ENCODE measurements at places on chromosomes 5 and 9.

- DNase-seq: no peak
Observed at GRCh38 chr5:11251247-11251646, 490.2 kb upstream of the DAP start.

- DNase-seq: no peak
Observed at GRCh38 chr5:72021651-72022357, 85.5 kb upstream of the MAP1B start.

GRCh38 chr5:82834151-82834550, 243.0 kb downstream of the TMEM167A start:
- DNase-seq: no peak

DNA sequence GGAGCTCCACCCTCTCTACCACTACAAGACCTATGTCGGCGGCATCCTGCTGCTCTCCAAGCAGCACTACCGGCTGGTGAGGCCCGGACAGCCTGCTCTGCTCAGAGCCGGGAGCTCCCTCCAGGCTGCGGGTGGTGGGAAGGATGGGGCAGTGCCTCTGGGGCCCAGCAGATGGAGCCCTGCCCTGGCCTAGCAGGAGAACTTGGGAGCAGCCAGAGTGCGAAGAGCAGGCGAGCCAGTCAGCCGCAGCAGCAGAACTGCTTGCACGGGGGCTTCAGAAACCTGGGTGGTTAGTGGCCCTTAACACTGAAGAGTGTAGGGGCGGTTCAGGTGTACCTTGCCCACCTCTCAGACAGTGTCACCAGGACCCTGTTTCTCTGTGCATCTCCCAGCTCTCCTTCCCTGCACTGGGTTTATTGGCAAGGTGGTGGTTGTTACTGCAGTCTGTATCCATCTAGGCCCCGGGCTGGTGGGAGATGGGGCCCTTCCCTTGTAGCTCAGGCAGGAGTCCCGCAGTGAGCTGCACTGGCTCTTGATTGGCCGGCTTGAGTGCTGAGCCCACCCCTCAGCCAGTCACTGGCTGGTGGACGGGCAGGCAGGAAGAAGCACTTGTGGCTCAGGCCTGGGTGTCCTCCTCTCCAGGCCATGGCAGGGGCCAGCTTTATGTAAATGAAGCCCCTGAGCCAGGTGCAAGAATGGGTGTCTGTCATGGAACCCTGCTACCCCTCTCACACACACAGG, 7.7 kb downstream of the B4GALT7 start:
- peak; percentile 41 for DNase-seq

- no peak for DNase-seq
Observed at GRCh38 chr5:76746677-76747076, 30.8 kb downstream of the F2R start.

GRCh38 chr5:17766031-17766430, 131.8 kb downstream of the TAF11L14 start:
- DNase-seq: no peak

GRCh38 chr9:90966031-90966290, 164.3 kb downstream of the SYK start:
- no peak for DNase-seq

DNA sequence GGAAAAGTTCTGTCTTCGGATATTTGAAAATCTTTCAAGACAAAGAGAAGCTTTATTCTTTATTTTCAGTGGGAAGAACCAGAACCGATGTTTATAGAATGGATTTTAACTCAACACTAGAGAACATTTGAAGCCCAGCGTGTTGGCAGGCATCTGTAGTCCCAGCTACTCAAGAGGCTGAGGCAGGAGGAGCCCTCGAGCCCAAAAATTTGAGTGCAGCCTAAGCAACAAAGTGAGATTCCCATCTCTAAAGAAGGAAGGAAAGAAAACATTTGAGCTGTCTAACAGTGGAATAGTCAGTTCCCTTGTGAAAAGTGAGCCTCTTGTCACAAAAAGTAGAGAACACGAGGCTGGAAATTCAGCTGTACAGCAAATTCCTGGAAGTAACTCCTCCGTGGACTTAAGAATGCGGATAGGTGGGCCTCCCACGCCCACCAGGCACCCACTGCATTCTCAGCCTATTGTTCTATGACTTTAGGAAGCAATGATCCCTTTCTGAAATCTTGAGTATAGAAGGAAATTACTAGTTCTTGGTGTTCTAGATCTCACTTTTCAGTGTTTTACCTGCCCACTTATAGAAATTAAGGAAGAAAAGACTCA, 2.3 kb upstream of the PTPDC1 start:
- DNase-seq: no peak

GRCh38 chr5:21195145-21195544, 1207.1 kb upstream of the CDH18 start:
- no peak for DNase-seq

DNA sequence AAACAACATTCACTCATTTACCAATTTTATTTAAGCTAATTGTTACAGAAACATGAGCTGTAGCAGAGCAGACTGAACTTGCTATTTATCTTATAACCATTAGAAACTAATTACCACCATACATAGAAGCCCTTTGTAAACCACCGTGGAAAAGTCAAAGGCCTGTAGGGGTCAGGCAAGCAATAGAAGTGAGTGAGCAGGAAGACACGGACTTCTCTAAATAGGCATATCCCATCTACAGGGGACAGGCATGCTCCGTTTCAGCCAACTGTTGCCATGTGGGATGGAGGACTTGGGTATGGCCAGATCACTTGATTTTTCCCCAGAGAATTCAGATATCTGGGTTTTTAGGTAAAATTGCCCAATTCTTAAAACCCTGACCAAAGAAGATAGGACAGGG, 44.8 kb downstream of the PRRC1 start:
- DNase-seq: no peak

GRCh38 chr5:75847561-75848021, 130.4 kb upstream of the POC5 start:
- no peak for DNase-seq
